Osteocyte (in vitro differentiated cells): ENCODE measurements at places on chromosomes 2 and 18.
A peak's percentile ranks its signal among the peaks of the same experiment; 100 is the strongest.

DNA sequence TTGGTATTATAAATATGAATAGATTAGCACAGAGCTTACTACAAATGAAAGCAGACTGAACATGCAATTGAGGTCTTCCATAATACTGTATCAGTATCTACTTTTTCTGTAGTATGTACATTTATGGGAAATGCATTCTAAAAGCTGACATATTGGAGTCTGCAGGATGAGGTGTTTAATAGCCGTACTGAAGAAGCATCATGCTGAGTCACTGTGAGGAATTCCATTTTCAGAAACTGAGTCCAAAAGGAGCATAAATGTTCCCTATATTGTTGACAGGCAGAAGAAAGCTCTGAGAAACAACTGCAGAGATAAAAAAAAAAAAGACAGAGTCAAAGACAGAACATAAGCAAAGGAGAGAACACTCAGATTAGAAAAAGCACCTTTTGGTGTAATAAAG lies 366.7 kb upstream of the SPHKAP start:
- no peak overlapping the region for H3K4me3 ChIP-seq
- H3K4me1 ChIP-seq = peaks cover 6% of the 10 kb centered on the region
- H3K27me3 ChIP-seq = no peaks in the 10 kb centered on the region
- DNase-seq = no peak

GRCh38 chr2:64342195-64343099 lies 111.5 kb upstream of the LGALSL start:
- H3K4me1 ChIP-seq = peaks cover 12% of the 10 kb centered on the region
- no peaks in the 10 kb centered on the region for H3K36me3 ChIP-seq
- H3K4me3 ChIP-seq = no peak overlapping the region
- no peak overlapping the region for H3K27ac ChIP-seq
- peaks cover 11% of the 10 kb centered on the region for H3K27me3 ChIP-seq

- no peak for DNase-seq
- no peak overlapping the region for H3K4me3 ChIP-seq
- peaks cover 11% of the 10 kb centered on the region for H3K27me3 ChIP-seq
- H3K36me3 ChIP-seq = no peaks in the 10 kb centered on the region
These were observed 129.7 kb upstream of the OSR1 start for GRCh38 chr2:19488009-19488691.

GRCh38 chr2:25400576-25401216 lies 59.0 kb upstream of the DNMT3A start:
- no peak for DNase-seq
- H3K36me3 ChIP-seq = no peaks in the 10 kb centered on the region
- H3K27ac ChIP-seq = no peak overlapping the region
- no peaks in the 10 kb centered on the region for H3K27me3 ChIP-seq
- H3K4me1 ChIP-seq = no peaks in the 10 kb centered on the region
- no peak overlapping the region for H3K4me3 ChIP-seq

DNA sequence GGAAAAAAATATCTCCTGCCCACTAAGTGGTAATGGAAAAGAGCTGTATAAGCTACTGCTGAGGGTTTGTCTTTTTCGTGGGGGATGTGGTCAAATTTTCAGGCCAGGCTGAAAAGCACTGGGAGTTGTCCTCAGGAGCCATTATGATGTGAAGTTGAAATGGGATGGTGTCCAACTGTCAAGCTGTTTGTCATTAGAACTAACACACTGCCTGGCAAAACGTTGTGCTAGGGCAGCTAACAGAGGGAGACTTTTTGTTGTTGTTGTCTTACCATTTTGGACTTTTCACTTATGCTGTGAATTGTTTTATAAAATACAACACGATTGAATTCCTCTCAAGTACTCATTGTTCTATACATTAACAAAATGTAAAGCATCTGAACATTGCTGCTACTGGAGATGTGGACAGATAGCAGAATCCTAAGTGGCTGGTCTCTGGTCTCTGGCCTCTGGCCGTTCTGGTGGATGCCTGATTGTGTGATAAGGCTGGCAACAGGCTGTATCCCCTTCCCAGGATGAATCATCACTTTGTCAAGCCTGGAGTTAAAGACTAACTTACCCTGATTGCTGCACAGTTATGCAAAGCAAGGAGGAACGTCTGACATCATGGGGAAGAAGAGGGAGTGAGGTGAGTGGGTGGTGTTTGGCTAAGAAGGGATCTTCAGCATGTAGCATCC lies 2.3 kb downstream of the MYO1B start:
- H3K4me1 ChIP-seq = peaks cover 68% of the 10 kb centered on the region
- H3K4me3 ChIP-seq = peak overlapping the region; percentile 88
- peak overlapping the region; percentile 95 for H3K27ac ChIP-seq
- H3K36me3 ChIP-seq = peaks cover 2% of the 10 kb centered on the region

DNA sequence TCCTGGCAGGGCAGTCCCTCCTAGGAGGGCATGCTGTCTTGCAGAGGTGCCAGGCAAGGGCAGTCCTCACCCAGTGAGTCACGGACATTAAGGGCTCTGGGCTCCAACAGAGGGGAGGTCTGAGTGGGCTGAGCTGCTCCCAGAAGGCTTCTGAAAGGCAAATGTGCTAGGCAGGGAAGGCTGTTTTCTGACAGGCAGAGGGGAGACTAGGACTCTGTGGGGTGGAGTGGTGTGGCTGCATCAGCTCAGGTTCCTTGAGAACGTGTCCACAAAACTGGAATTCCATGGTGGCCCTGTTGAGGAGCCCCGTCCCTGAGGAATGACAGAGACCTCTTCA lies 283.5 kb downstream of the MYCN start:
- H3K4me3 ChIP-seq = no peak overlapping the region
- no peaks in the 10 kb centered on the region for H3K27me3 ChIP-seq
- no peaks in the 10 kb centered on the region for H3K4me1 ChIP-seq

GRCh38 chr18:62331581-62332356 lies 6.7 kb downstream of the TNFRSF11A start:
- H3K36me3 ChIP-seq = no peaks in the 10 kb centered on the region
- no peak overlapping the region for H3K27ac ChIP-seq
- H3K4me3 ChIP-seq = no peak overlapping the region
- DNase-seq = no peak

DNA sequence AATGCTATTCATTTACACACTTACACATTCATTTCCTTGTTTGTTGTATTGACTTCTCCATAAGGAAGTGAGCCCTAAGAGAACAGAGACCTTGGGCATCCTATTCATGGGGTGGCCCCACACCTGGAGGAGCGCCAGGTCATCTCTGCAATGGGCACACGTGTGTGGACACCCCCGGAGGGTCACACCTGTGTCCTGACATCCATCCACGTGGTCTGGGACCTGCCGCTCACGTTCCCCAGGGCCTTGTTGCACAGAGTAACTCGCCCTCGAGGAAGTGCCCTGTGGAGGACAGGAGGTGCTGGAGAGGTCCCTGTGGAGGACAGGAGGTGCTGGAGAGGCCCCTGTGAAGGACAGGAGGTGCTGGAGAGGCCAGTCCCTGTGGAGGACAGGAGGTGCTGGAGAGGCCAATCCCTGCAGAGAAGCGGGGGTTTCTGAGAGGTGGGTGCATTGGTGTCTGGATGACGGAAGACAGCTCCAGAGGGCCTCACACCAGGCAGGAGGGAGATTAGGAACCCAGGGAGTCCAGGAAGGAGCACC lies 73.2 kb upstream of the GPC1 start:
- no peak overlapping the region for H3K27ac ChIP-seq
- no peaks in the 10 kb centered on the region for H3K27me3 ChIP-seq
- DNase-seq = no peak
- H3K36me3 ChIP-seq = peaks cover 7% of the 10 kb centered on the region

DNA sequence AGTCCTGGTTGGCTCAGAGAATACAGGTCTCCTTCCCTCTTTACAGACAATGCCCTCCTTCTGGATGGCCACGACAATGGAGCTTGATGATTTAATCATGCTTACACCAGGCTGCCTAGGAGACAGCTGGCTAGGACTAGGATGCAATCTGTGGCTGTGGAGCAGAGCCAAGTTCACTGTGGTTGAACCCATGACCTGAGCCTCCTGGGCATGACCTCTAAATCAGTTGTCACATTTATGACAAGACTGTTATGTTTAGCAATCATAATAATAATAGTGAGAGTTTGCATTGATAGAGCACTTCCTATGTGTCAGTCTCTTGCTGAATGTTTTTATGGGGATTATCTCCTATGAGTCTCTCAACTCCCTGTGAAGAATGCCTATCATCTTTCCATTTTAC lies 244.1 kb downstream of the ICOS start:
- no peaks in the 10 kb centered on the region for H3K4me1 ChIP-seq
- no peaks in the 10 kb centered on the region for H3K36me3 ChIP-seq
- H3K27ac ChIP-seq = no peak overlapping the region
- DNase-seq = no peak
- H3K27me3 ChIP-seq = peaks cover 40% of the 10 kb centered on the region
- H3K4me3 ChIP-seq = no peak overlapping the region

GRCh38 chr18:75280427-75281280 lies 70.1 kb downstream of the TSHZ1 start:
- H3K36me3 ChIP-seq = peaks cover 6% of the 10 kb centered on the region
- no peaks in the 10 kb centered on the region for H3K27me3 ChIP-seq
- DNase-seq = no peak
- H3K27ac ChIP-seq = no peak overlapping the region

GRCh38 chr18:34957864-34958259 lies 83.4 kb upstream of the MAPRE2 start:
- no peaks in the 10 kb centered on the region for H3K27me3 ChIP-seq
- no peak overlapping the region for H3K27ac ChIP-seq
- no peaks in the 10 kb centered on the region for H3K36me3 ChIP-seq
- no peak for DNase-seq
- H3K4me3 ChIP-seq = no peak overlapping the region

DNA sequence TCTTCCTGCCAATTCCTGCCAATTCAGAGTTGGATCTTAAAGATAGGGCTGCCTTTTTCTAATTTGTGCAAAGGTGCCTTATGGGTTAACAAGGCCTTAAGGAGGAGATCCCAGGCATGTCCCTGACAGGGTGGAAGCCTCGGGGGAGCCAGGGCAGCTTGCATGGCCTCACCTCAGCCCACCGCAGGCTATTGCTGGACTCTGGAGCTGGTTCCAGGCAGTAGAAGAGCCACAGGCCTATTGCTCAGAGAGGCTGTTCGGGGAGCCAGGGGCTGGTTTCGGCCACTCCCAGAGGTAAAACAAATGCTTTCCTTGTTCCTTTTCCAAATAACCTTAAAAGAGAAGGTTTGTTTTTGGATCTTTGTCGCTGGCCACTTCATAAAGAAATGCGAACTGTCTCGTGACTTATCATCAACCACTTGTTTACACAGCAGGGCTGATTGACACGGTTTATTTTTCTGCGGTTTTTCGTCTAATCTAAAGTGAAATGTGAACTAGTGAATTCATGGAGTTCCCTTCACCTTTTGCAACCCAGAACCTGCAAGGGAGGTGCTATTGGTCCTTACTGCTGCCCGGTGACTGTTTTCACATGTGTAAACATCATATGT lies 108.6 kb downstream of the APOB start:
- no peak overlapping the region for H3K4me3 ChIP-seq
- H3K27ac ChIP-seq = no peak overlapping the region
- peaks cover 36% of the 10 kb centered on the region for H3K4me1 ChIP-seq
- DNase-seq = no peak
- peaks cover 14% of the 10 kb centered on the region for H3K27me3 ChIP-seq
- H3K36me3 ChIP-seq = no peaks in the 10 kb centered on the region

DNA sequence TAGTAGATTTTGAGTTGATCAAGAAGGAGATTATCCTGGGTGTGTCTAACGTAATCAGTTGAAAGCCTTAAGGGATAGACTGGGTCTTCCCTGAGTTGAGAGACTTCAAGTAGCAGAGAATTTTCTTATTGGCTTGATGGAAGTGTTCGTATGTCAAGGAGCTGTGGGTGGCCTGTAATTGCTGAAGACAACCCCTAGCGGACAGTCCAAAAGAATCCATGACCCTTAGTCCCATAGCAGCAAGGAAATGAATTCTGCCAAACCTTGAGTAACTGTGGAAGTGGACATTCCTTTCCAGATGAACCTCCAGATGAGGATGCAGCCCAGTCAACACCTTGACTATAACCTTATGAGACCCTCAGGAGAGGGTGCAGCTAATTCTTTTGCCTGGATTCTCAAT lies 786.3 kb downstream of the SOCS6 start:
- H3K4me3 ChIP-seq = no peak overlapping the region
- H3K27ac ChIP-seq = no peak overlapping the region
- DNase-seq = no peak

- no peak overlapping the region for H3K27ac ChIP-seq
- no peak for DNase-seq
- no peaks in the 10 kb centered on the region for H3K36me3 ChIP-seq
- no peaks in the 10 kb centered on the region for H3K27me3 ChIP-seq
- no peak overlapping the region for H3K4me3 ChIP-seq
- H3K4me1 ChIP-seq = no peaks in the 10 kb centered on the region
These were observed 17.0 kb upstream of the ADCYAP1 start for GRCh38 chr18:887716-888115.

DNA sequence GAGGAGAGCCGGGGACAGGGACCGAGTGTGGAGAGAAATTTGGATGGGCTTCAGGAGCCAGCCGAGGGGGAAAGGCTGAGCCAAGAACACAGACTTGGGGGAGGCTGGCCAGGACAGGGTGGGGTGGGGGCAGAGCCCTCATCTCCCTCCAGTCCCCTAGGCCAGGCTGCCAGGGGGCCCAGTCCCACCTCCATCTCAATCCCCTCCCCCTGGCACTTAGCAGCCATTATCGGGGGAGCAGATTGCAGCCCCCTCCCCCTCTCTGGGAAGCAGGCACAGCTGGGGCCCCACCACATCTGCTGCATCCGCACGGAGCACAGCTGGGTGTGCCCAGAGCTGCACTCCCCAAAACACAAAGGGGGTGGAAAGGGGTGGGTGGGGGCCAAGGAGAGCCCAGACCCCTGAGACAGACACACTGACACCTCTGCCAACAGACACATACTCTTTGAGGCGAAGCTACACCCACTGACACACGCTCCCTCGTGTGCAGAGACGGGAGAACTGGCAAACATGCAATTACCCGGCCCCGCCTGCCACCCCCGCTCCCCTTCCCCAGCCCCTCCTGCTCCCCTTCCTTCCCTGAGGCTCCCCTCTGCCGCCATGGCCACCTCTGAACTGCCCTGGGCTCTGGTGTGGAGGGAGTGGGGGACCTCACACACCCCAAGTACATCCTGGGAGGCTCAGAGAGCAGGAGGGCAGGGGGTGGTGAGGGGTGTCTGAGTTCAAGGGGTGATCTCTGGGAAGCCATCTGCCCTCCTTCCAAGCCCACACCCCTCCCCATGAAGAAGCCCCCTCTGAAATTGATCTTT lies 5.1 kb upstream of the ASIC4 start:
- H3K4me1 ChIP-seq = peaks cover 26% of the 10 kb centered on the region
- no peak for DNase-seq
- H3K27me3 ChIP-seq = peaks cover 29% of the 10 kb centered on the region
- peak overlapping the region; percentile 6 for H3K27ac ChIP-seq

- H3K27ac ChIP-seq = no peak overlapping the region
- H3K36me3 ChIP-seq = no peaks in the 10 kb centered on the region
- no peak for DNase-seq
- no peak overlapping the region for H3K4me3 ChIP-seq
- peaks cover 12% of the 10 kb centered on the region for H3K4me1 ChIP-seq
These were observed 159.7 kb upstream of the AGAP1 start for GRCh38 chr2:235334179-235334578.

DNA sequence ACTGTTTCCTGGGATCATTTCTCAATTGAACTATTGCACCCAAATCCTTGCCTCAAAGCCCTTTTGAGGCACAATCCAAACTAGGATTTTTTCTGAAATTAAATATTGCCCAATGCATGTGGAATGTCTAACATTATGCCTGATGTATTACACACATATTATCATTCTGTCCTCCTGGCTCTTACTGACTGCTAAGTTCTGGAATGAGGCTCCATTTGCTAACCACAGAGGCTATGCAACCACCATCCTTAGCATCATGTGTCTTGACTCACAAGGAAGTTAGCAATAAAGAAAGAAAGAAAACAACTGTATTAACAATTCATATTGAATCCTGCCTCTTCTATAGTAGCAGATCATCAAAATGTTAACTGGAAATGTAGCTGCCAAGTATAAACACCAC lies 1142.7 kb downstream of the CNTNAP5 start:
- no peaks in the 10 kb centered on the region for H3K27me3 ChIP-seq
- no peaks in the 10 kb centered on the region for H3K36me3 ChIP-seq
